Posterior vena cava (tissue), 2 donors: ENCODE measurements at places on chromosomes 1 and 21. TPM values are rescaled to one million over a fixed set of nuclear protein-coding genes. Genes with fewer than 3 reads are reported as not detected.

GRCh38 chr1:235402457-235403200, 35.4 kb downstream of the TBCE start:
- peak; percentile 26 for DNase-seq

GRCh38 chr1:51627672-51628071, 10.8 kb downstream of the OSBPL9 start:
- no peak for DNase-seq

GRCh38 chr1:41103766-41104165, 82.2 kb upstream of the SLFNL1 start:
- DNase-seq = no peak

- no peak for DNase-seq
Measured at GRCh38 chr21:44959376-44960091, 19.7 kb downstream of the SLX9 start.

GRCh38 chr1:85229574-85230097, 28.8 kb upstream of the SYDE2 start:
- no peak for DNase-seq

DNA sequence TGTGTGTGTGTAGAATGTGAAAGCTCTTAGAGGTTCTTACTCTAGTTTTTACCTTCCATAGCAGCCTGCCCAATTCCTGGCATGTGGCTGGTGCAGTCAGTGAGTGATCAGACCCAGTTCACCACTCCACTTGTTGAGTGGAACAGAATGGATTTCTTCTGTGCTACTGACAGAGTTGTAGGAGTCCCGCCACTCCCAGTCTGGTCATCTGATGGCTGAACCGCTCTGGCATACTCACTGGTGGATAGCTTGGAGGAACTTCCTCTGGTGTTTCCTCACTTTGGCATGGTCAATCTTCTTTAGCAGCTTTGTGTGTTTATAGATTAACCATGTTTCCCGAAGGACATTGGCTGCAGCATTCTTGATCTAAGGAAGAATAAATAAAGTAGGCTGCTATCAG, 106.7 kb upstream of the ADAR start:
- DNase-seq = no peak

- no peak for DNase-seq
Measured at GRCh38 chr1:25799352-25799934, 550 bp upstream of the SELENON start.

- no peak for DNase-seq
Measured at GRCh38 chr1:10814312-10814711, 17.9 kb upstream of the CASZ1 start.

DNA sequence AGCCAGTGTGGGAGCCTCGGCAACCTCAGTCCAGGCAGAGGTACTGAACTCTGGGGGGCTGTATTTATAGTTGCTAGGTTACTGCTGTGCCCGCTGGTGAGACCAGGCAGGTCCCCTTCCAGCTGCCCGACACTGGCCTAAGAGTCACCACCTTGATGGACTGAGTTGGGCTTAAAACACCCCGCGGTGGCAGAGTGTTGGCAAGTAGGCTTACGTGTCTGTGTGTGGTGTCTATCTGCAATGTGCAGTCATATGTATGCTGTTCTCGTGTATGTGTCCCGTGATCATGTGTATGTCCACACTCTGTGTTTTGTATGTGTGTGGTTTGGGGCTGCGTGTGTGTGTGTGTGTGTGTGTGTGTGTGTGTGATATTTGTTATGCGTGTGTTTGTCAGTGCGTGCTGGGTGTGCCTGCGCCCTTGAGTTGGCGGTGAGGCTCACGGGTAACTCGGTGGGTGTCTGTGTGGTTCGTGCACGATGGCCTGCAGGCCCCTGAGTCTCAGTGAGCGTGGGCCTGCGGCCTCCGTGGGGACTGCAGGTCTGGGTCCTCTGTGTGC, 65.5 kb downstream of the MEF2D start:
- DNase-seq = no peak

GRCh38 chr1:14999441-14999840, 154.1 kb upstream of the TMEM51 start:
- DNase-seq = no peak

- DNase-seq = no peak
Measured at GRCh38 chr1:99439433-99440075, 175.3 kb downstream of the PLPPR4 start.

DNA sequence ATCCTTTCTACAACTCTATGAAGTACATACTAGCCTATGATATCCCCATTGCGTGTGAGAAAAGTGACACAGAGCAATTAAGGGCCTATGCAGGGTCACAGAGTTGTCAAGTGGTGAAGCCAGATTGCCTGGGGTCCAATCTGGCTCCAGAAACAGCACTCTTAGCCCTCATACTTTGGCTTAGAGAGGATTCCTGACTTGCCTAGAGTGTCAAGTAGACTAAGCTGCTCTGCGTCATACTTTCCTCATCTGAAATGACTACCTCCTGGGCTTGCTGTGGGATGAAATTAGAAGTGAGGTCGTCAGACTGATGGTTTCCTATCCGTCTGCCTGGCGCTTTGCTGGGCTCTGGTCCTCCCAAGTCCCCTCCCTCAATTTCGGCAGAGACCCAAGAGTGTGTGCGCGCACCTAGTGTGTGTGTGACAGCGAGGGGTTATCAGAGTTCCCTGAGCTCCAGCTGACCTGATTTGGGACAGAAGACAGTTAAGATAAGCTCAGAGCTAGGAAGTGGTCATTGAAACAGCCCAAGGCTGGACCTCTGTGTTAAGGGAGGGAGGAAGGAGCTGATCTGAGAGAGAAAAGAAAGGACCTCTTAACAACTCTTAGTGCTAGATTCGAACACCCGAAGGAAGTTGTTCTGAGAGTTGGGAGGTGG, 5.4 kb upstream of the NUAK2 start:
- no peak for DNase-seq

DNA sequence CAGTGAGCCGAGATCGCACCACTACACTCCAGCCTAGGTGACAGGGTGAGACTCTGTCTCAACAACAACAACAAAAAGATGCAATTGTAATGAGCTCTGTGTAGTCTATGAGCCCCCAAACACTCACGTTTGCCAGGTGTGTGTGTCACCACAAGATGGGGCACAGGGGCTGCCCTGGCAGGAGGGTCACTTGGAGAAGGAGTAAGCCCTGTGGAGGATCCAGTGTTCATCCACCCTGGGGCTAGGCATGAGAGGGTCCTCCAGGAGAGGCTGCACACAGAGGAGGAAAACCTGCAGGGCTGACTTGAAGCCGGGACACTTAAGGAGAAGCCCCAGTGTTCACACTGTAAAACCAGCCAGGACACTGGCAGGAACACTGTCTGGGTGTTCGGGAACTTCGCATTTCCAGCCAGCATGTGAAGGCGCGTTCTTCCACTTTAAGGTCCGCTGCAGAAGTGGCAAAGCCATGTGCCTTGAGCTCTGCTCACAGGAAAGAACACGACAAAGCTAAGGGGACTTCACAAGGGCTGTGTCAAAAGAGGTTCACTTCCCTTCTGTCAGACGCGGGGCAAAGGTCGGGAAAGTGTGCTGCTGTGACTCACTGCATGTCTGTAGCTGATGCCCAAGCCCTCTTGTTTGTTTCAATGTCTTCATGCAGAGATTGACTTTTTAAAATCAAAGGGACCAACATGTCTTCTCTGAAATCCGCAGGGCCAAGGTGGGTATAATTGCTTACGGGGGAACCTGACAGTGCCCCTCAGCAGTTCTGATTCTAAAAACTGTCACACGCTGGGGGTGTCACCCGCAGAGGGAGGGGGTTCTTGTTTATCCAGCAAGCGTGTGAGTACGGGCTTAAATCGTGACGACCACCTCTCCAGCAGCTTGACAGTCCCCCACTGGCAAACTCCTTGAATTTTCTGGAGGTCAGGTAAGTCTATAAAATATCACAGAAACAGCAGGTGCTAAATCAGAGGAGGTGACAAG, 102.8 kb downstream of the RIPK4 start:
- peak; percentile 75 for DNase-seq

- DNase-seq = no peak
Measured at GRCh38 chr1:183101081-183101480, 77.9 kb downstream of the LAMC1 start.

DNA sequence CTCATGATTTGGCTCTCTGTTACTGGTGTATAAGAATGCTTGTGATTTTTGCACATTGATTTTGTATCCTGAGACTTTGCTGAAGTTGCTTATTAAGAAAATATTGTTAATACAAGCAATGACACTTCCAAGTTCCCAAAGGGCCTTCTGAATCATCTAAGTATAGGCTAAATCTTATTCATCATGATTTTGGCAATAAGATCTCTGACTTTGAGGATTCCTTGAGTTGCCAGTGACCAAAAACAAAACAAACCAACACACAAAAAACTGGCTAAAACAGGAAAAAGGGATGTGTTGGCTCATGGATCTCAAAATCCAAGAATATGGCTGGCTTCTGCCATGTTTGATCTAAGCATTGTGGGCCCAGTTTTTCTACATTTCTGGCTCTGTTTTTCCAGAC, 163.4 kb downstream of the HHIPL2 start:
- DNase-seq = no peak

The ROR1 gene
- total RNA-seq = 19.3 TPM

The HMCN1 gene
- total RNA-seq = 17.3 TPM

The SOD1 gene
- total RNA-seq = 183 TPM

The GRHL3 gene
- total RNA-seq = 0.19 TPM

The PDZK1IP1 gene
- total RNA-seq = 1.0 TPM

The RABGGTB gene
- 49.7 TPM for total RNA-seq

The CCDC24 gene
- 4.1 TPM for total RNA-seq

The CLEC20A gene
- total RNA-seq = not detected

The PDC gene
- total RNA-seq = not detected

The S100A12 gene
- total RNA-seq = 34.4 TPM

The PLPP3 gene
- 173 TPM for total RNA-seq

The KPRP gene
- not detected for total RNA-seq
